T-helper 22 cell (primary cell): ENCODE measurements at places on chromosomes 7 and 10.

GRCh38 chr7:1239803-1240516 is 7.3 kb downstream of the UNCX start:
- DNase-seq: no peak

GRCh38 chr7:1193593-1194424 is 33.8 kb upstream of the ZFAND2A start:
- no peak for DNase-seq

DNA sequence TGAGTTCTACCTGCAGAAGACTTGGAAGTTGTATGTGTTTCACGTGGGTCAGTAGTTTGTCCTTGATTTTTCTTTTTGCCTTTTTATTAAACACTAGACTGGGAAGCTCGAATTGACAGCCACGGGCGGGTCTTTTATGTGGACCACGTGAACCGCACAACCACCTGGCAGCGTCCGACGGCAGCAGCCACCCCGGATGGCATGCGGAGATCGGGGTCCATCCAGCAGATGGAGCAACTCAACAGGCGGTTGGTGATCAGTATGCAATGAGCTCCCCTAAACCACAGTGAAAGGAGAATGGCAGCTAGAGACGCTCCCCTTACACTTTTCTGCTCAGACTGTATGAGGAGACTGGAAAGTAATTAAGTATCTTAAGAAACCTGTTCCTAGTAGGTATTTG is 126.7 kb upstream of the STK17A start:
- DNase-seq: no peak

DNA sequence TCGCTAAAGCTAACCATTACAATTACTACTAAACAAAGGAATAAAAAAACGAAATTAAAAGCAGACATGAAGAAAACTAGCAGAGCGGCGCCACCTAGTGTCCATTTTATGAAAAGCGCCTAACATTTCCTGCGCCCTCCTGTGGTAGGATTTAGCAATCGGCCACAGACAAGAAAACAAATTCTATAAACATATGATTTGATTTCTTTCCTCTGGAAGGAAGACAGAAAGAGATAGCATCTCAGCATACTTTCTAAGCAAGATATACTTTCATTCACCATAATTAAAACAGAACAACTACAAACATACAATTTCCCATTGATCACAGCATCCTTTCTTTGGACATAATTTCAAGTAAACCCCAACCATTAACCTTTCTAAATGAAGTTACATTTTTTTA is 337.7 kb upstream of the NPVF start:
- peak; percentile 13 for DNase-seq

DNA sequence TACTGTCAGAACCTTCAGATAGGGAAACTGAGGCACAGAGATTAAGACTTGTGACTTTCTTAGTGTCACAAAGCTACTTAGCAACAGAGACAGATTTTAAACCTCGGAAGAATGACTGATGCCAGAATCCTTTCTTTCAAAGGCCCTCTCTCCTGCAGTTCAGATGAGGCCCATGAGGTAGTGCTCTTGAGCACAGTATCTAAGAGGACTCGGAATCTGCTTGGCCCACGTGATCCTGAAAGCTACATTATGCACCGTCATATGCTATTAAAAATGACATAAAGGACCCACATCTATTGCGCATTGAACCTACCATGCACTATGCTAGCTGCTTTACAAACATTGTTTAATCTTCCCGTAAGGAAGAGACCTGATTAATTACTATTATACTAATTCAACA is 355.9 kb downstream of the SFMBT2 start:
- no peak for DNase-seq

GRCh38 chr10:69875856-69876255 is 74.2 kb downstream of the COL13A1 start:
- DNase-seq: no peak
